ENCODE measurements at places on chromosomes 3 and 15.

GRCh38 chr3:191740712-191741111 is 279.7 kb downstream of the PYDC2 start:
- DNase-seq: no peak

DNA sequence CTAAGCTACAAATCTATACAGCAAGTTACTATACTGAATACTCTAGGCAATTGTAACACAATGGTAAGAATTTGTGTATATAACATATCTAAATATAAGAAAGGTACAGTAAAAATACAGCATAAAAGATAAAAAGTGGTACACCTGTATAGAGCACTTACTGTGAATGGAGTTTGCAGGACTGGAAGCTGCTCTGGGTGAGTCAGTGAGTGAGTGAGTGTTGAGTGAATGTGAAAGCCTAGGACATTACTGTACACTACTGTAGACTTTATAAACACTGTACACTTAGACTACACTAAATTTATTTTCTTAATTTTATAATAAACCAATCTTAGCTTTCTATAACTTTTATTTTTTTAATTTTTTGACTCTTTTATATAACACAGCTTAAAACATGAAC is 123.1 kb downstream of the ZMAT3 start:
- no peak for DNase-seq

GRCh38 chr3:79085171-79085570 is 682.6 kb downstream of the ROBO1 start:
- no peak for DNase-seq

GRCh38 chr15:29126208-29126536 is 143.4 kb downstream of the NSMCE3 start:
- no peak for DNase-seq

GRCh38 chr3:177157492-177157891 is 39.8 kb downstream of the TBL1XR1 start:
- no peak for DNase-seq

DNA sequence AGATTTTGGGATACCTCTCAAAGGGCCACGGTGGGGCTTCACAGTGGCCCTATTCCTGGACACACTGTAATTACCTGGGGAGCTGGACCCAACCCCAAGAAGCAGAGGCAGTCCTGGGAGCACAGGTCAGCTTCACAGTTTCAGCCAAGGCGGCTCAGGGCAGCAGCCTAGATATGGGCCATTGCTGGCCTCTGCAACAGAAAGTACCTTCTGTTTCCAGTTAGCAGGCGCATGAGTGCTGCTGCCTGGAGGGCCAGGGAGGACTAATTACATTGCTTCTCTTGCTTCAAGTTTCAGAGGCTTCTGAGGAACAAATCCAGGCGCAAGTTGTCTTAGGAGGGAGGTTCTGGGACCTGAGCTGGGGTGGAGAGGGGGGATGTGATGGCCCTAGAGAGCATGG is 13.5 kb upstream of the DUSP7 start:
- no peak for DNase-seq

Measured in activated CD8-positive, alpha-beta memory T cell treated with anti-CD3 and anti-CD28 coated beads for 1 hour (primary cell).